T-helper 17 cell (primary cell): ENCODE measurements at places on chromosomes 3 and 15. TPM values are rescaled to one million over a fixed set of nuclear protein-coding genes. Genes with fewer than 3 reads are reported as not detected.

DCLK3 gene
- not detected for total RNA-seq

NEDD4 gene
- 11.1 TPM for total RNA-seq

GADL1 gene
- not detected for total RNA-seq

GRK7 gene
- 0.18 TPM for total RNA-seq

CFAP100 gene
- not detected for total RNA-seq

C3orf62 gene
- 7.3 TPM for total RNA-seq

ROPN1B gene
- total RNA-seq: not detected

DPPA2 gene
- total RNA-seq: not detected

MYL3 gene
- total RNA-seq: not detected

GOLGA8K gene
- total RNA-seq: 0.26 TPM

PAK6 gene
- total RNA-seq: not detected

HIGD2B gene
- total RNA-seq: 0.50 TPM

MCF2L2 gene
- 25.7 TPM for total RNA-seq

WDR49 gene
- total RNA-seq: 0.45 TPM

ATXN7 gene
- total RNA-seq: 205 TPM

PRKCI gene
- 18.0 TPM for total RNA-seq

CELF6 gene
- 1.9 TPM for total RNA-seq

CCDC9B gene
- total RNA-seq: 4.1 TPM

ZMYND10 gene
- 1.3 TPM for total RNA-seq
